Karpas-422 (cell line): ENCODE measurements at places on chromosomes 3 and 15.
A peak's percentile ranks its signal among the peaks of the same experiment; 100 is the strongest.

- H3K27me3 ChIP-seq, result no peaks in the 10 kb centered on the region
- no peak for DNase-seq
- H3K36me3 ChIP-seq, result no peaks in the 10 kb centered on the region
- no peak overlapping the region for H3K27ac ChIP-seq
Measured at GRCh38 chr15:86317384-86317740, 237.7 kb downstream of the AGBL1 start.

DNA sequence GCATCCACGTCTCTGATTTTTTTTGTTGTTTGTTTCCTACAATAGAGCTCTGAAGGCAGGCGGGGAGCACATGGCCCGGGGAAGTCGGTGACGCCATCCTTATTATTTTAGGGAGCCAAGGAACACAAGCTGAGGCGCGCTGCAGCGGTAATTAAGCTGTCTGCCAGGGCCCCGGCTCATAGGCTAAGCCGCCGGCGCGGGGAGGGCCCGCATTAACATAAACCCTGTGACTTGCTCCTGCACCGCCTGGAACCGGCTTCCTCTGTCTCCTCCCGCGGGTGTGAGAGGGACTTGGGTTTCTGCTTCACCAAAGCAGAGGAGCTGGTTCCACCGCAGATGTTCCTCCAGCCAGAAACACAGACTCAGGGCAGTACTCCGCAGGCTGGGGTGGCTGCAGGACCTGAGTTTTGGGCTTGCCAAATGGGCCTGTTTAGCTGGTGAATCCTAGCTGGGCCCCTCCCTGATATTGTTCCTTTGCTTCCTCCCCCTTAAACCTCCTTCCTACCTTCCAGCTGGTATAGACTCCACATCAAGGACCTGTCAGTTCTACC, 25.3 kb downstream of the ANP32A start:
- H3K4me1 ChIP-seq, result peaks cover 39% of the 10 kb centered on the region
- H3K4me3 ChIP-seq, result no peak overlapping the region
- H3K36me3 ChIP-seq, result peaks cover 6% of the 10 kb centered on the region; the same call in 1 of the 2 replicates
- H3K27ac ChIP-seq, result no peak overlapping the region
- no peaks in the 10 kb centered on the region for H3K27me3 ChIP-seq
- DNase-seq, result no peak

GRCh38 chr3:37308247-37308646, 133.9 kb upstream of the LRRFIP2 start:
- no peak overlapping the region for H3K4me3 ChIP-seq
- H3K27ac ChIP-seq, result no peak overlapping the region
- peaks cover 12% of the 10 kb centered on the region; the same call in 1 of the 2 replicates for H3K36me3 ChIP-seq
- no peaks in the 10 kb centered on the region for H3K27me3 ChIP-seq
- peak; percentile 72 for DNase-seq

GRCh38 chr3:20563251-20563650, 377.2 kb upstream of the SGO1 start:
- H3K4me3 ChIP-seq, result no peak overlapping the region
- no peaks in the 10 kb centered on the region for H3K27me3 ChIP-seq
- no peaks in the 10 kb centered on the region for H3K4me1 ChIP-seq
- no peak overlapping the region for H3K27ac ChIP-seq
- no peak for DNase-seq

DNA sequence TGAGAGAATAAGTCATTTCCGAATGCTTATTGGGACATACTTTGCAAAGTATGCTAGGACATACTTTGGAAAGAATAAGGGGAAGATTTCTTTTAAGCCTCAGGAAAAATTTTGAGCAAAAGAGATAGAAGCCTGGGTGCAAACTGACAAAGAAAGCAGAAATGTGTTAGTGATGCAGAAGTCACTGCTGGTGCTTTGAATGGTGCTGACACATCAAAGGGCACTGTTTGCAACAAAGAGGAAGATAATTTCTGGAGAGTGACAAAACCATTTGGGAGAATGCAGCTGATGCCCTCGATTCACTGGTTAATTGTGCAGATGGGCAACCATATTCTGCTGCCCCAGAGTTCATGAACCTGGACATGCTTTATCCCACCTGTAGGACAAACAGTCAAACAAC, 11.0 kb upstream of the RAP2B start:
- no peaks in the 10 kb centered on the region for H3K36me3 ChIP-seq
- no peaks in the 10 kb centered on the region for H3K27me3 ChIP-seq
- H3K4me1 ChIP-seq, result no peaks in the 10 kb centered on the region
- no peak overlapping the region for H3K27ac ChIP-seq
- H3K4me3 ChIP-seq, result no peak overlapping the region
- no peak for DNase-seq

DNA sequence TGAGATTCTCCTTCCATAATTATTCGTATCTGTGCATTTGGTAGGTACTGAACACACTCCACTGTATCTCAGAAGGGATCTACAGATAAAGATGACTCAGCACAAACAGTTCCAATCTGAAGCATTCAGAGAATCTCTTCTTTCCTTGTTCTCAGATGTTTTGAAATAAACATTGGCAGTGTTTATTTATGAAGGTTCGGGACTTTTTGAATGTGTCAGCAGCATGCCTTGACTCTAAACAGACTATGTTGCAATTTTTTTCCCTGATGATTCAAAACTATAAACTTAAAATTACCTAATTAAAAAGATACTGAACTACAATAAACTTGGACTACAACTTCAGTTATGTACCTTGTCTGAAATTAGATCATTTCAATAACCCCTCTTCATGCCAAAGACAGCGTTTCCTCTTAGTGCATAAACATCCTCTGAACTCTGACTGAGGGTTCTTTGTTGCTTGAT, 612.9 kb upstream of the TBL1XR1 start:
- no peak overlapping the region for H3K4me3 ChIP-seq
- no peaks in the 10 kb centered on the region for H3K36me3 ChIP-seq
- no peak overlapping the region for H3K27ac ChIP-seq
- H3K4me1 ChIP-seq, result no peaks in the 10 kb centered on the region

- H3K4me1 ChIP-seq, result no peaks in the 10 kb centered on the region
- H3K4me3 ChIP-seq, result no peak overlapping the region
- H3K27ac ChIP-seq, result no peak overlapping the region
- no peaks in the 10 kb centered on the region for H3K36me3 ChIP-seq
Measured at GRCh38 chr3:122314228-122314876, 10.7 kb upstream of the CSTA start.

- H3K4me3 ChIP-seq, result peak overlapping the region; percentile 82
- H3K27me3 ChIP-seq, result no peaks in the 10 kb centered on the region
- H3K36me3 ChIP-seq, result no peaks in the 10 kb centered on the region
- no peak overlapping the region for H3K27ac ChIP-seq
Measured at GRCh38 chr15:51830276-51830806, 888 bp downstream of the TMOD3 start.

GRCh38 chr15:50558012-50558411, 11.5 kb upstream of the USP50 start:
- DNase-seq, result no peak
- no peaks in the 10 kb centered on the region for H3K27me3 ChIP-seq
- no peaks in the 10 kb centered on the region for H3K4me1 ChIP-seq
- H3K4me3 ChIP-seq, result no peak overlapping the region
- peaks cover 13% of the 10 kb centered on the region; the same call in 1 of the 2 replicates for H3K36me3 ChIP-seq
- no peak overlapping the region for H3K27ac ChIP-seq

- no peak overlapping the region for H3K4me3 ChIP-seq
- H3K4me1 ChIP-seq, result peaks cover 67% of the 10 kb centered on the region
- no peaks in the 10 kb centered on the region for H3K27me3 ChIP-seq
- DNase-seq, result no peak
- no peak overlapping the region; the same call in 1 of the 2 replicates for H3K27ac ChIP-seq
Measured at GRCh38 chr3:129688271-129688895, 81.9 kb upstream of the PLXND1 start.
